ENCODE measurements at places on chromosomes 1 and 21.

GRCh38 chr1:98897479-98897878 is 107.2 kb downstream of the PLPPR5 start:
- DNase-seq: no peak

GRCh38 chr1:202193614-202194327 is at the start of gene LGR6:
LGR6 (plus strand) TSS chr1:202193799; CDS start chr1:202193990, 191 bp downstream.
- no peak for DNase-seq

DNA sequence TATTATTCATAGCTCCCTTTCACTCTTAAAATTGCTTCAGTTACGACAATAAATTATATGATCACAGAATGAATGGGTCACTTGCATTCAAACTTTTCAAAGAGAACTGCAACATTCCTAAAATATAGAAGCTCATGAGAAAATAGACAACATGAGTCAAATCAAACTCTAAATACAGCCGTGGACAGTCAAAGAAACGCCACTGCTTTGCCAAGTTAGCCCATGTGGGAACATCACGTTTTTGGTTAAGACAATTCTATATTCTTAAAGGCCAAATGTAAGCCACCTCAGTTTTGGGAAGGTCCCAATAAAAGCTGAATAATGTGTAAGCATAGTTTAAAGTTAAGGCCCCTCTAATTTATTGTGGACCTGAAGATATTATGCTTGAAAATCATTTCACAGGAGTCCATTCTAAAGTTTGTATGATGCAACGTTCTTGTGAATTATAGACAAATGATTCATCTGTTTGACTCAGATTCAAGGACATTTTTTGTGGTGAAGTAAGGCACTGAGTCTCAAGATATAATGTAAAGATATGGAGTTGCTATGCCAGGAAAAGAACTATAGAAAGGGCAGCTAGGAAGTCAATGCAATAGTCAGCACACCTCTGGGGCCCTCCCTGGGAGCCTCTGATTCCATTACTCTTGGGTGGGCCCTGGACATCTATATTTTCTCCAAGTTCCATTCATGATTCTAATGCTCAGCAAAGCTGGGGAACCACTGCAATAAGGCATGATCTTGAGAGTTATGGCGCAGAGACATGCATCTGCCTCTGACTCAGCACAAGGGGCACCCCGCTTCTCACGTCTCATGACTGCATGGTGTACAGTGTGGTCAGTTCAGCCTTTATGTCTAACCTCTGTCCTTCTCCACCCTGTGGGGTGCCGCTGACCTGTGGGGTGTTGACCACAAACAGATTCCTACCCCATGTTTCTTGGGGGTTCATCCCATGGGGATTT is 33.9 kb downstream of the ETS2 start:
- no peak for DNase-seq

DNA sequence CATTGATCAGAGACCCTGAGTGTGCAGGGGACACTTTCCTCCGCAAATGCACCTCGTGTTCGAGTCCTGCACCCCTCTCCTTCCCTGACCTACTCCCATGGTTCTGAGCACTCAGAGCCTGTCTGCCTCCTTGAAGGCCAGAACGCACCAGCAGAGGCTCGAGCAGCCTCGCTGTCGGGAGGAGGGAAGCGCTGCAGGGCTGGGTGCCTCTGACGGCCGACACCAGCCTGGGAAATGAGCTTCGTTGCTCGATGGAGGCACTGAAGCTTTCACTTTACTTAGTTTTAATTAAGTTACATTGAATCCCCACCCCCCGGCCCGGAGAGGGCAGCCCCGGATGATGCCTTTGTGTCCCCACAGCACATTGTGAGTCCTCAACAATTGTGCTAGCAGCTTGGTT is 156.3 kb upstream of the ARHGEF16 start:
- DNase-seq: no peak

- DNase-seq: no peak
Measured at GRCh38 chr1:93633313-93633712, 48.3 kb downstream of the BCAR3 start.

- no peak for DNase-seq
Measured at GRCh38 chr1:190858140-190858539, 380.5 kb upstream of the BRINP3 start.

DNA sequence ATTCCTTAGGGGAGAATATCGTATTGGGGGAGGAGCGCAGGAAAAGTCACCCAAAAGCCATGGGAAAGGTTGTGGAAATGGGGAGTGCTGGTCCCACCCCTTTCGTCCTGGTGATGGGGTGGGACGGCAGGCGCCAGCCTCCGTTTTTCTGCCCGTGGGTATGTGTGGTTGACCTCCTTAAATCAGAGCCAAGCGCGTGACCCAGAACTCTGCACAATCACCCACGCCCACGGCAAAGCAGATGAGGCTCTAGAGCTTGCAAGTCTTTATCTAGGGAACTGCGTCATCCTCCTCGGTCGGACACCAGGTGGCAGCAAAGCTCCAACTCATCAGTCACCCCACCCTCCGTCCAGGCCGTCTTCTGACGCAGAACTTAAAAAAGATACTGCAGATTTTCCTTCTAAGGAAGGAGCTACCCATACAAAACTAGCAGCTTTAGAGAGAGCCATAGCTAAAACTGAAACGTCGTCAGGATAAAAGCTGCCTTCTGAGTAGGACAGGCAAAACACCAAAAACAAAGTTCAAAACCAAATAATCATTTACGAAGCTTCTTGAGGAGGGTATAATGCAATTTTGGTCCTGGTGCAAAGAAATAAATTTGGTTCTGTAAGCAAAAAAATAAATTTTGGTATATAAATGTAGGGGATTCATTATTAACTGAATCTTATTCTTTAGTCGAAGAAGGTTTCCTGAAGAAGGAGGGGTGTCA is 62.0 kb downstream of the TBX19 start:
- DNase-seq: peak; percentile 91

GRCh38 chr1:187264995-187265602 is 436.4 kb downstream of the PLA2G4A start:
- peak; percentile 32 for DNase-seq

- DNase-seq: peak; percentile 29
Measured at GRCh38 chr1:24644100-24644384, 940 bp downstream of the SRRM1 start.

DNA sequence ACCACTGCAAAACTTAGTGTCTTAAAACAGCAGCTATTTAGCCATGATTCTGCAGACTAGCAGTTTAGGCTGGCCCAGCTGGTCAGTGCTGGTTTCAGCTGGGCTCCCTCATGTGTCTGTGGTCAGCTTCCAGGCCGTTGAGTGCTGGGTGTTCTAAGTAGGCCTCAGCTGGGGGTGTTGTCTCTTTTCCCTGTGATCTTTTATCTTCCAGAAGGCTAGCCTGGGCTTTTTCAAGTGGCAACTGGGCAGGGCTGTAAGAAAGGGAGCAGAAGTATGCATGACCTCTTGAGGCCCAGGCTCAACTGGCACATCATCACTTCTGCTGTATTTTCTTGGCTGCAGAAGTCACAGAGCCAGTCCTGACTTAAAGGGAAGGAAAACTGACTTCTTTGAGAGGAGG is 136.1 kb downstream of the KIF26B start:
- DNase-seq: no peak

DNA sequence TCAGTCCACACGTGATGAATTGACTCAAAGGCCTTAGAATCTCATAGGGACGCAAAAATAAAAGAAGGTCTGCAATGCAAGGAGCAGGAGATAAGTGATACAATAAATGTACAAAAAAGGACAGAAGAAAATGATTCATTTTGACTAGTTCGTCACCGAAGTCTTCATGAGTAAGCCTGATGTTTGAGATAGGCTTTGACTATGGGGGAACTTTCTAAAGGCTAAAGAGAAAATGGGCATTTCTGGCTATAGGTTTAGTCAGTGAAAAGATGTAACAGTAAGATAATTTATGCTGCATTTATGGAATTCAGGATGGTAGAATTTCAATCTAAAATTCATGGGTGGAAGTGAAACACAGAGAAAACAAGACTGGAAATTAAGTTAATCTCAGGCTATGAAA is 163.0 kb downstream of the ADGRL4 start:
- DNase-seq: no peak

- no peak for DNase-seq
Measured at GRCh38 chr21:33811167-33812010, 104.2 kb downstream of the ATP5PO start.

DNA sequence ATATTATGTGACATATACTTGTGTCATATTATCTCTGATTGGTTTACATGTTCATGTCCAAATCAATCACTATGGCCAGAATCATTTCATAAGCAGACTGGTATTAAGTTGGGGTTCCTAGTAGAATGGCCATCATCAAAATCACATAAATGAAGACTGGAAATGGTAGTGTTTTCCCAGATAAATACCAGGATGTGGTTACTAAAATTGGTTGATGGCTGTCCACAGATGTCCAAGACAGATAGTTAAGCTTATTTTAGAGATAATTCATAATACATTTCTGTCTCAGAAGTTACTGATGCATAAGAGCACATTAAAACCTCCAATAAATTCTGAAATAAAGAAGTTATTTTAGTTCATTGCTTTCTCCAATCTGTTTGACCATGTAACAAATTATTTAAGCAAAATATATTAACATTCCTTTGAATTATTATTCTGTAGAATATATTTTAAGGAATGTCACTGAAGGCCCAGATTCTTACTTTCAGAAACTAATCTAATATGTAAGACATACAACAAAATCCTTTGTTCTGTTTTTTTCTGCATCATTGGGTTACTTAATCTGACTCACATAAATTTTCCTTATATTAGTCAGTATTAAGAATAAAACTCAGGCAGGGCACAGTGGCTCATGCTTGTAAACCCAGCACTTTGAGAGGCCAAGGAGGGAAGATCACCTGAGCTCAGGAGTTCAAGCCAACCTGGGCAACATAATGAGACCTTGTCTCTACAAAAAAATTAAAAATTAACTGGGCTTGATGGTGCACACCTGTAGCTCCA is 483.9 kb downstream of the PTPRC start:
- DNase-seq: no peak

DNA sequence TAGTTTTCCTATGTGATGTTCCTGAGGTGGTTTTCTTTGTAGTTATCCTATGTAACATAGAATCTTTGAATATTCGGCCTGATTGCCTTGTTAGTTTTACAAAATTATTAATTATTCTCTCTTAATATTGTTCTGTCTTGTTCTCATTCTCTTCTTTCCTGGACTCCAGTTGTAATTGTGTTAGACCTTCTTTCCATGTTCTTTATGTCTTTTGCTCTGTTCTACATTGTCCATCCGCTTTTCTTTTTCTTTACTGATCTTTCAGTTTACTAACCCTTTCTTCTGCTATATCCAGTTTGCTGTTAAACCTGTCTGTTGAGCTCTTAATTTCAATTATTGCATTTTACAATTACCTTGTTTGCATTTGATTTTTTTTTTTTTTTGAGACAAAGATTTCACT is 89.3 kb downstream of the PEX14 start:
- no peak for DNase-seq

All from GM12865 (cell line).